ENCODE measurements at places on chromosomes 16 and 17.

GRCh38 chr16:100989-101388 is 23.0 kb downstream of the MPG start:
- no peak for DNase-seq

- DNase-seq = no peak
Observed at GRCh38 chr16:82651921-82652601, 25.3 kb downstream of the CDH13 start.

GRCh38 chr17:8141045-8141444 is 11.2 kb downstream of the PER1 start:
- DNase-seq = no peak

GRCh38 chr16:88974080-88974915 is 2.7 kb downstream of the CBFA2T3 start:
- no peak for DNase-seq

GRCh38 chr16:1494129-1494640 is 1.0 kb downstream of the TELO2 start:
- DNase-seq = no peak

All from NCI-H1105 (cell line).